ENCODE measurements at places on chromosomes 11 and 22.

GRCh38 chr11:76074148-76075095, 131.9 kb downstream of the WNT11 start:
- DNase-seq: no peak

DNA sequence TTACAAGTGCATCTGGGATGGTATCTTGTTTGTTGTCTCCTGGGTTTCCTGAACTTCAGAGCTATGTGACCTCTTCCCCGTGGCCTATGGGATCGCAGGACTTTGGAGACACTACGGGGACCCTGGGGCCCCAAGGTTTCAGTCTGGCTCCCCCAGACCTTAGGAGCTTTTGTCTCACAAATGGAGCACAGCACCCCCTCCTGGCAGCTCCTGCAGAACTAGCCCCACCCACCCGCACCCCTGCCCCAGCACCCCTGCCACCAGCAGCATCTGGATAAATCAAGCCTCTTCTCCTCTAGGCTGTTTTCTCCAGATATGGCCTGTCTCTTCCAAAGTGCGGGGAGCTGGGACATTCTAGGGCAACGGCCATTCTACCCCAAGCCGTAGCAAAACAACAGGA, 10.4 kb downstream of the RCOR2 start:
- no peak for DNase-seq

DNA sequence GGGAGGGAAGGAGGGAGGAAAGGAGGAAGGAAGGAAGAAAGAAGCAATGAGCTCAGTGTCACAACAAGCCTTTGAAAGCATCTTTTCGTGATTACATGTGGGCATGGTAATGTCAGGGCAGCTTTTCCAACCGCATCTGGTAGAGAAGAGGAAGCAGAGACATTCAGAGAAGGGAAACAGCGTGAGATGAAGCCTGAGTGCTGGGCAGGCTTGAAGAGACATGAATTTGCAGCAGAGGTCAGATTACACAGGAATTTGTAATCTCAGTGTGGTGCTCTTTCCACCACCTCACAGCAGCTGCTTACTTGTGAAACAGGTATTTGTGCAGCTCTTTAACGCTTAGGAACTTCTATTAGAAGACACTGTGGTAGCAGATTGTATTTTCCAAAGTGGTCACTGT, 289.5 kb upstream of the C11orf87 start:
- no peak for DNase-seq

DNA sequence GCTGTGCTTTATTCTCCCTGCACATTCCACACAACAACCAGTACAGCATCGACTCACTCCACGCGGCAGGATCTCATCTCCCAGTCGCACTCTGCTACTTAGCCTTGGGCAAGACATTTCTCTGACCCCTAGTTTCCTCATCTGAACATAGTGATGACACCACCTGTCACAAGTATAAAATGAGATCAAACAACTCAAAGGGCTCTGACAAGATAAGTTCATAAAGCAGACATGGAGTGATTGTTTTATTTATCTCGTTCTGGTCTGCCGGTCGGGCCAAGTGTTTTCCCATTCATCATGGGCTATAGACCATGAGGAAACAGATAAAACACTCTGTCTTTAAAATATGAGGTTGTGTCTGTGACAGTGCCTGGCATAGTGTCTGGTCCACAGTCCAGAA, 35.0 kb downstream of the DSCAML1 start:
- no peak for DNase-seq

DNA sequence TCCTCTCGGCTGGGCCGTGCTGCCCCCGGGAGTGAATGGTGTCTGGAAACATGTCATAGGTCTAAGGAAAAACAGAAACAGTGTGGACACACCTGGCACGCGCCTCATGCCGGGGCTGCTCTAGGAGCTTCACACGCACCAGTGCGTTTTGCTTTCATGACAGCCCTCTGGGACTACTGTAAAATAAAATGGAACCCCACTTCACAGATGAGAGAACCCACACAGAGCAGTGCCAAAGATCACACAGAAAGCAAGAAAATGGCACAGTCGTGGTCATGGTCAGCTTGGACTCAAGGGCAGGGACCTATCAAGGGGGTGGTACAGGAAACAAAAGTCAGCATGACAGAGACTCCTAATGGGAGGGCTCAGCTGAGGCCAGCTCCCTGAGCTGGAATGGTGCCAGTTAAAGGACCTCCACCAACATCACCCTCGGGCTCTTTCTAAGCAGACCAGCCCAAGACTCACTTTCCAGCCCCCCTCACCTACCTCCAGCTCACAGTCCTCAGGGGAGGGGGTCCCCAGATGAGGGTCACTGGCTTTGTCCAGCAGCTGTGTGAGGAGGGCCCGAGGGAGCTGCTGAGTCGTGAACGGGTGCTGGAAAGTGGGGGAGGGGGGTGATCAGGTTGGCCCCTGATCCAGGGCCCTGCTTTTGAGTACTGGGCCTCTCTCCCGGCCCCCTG, 3.3 kb downstream of the MAP4K2 start:
- no peak for DNase-seq

DNA sequence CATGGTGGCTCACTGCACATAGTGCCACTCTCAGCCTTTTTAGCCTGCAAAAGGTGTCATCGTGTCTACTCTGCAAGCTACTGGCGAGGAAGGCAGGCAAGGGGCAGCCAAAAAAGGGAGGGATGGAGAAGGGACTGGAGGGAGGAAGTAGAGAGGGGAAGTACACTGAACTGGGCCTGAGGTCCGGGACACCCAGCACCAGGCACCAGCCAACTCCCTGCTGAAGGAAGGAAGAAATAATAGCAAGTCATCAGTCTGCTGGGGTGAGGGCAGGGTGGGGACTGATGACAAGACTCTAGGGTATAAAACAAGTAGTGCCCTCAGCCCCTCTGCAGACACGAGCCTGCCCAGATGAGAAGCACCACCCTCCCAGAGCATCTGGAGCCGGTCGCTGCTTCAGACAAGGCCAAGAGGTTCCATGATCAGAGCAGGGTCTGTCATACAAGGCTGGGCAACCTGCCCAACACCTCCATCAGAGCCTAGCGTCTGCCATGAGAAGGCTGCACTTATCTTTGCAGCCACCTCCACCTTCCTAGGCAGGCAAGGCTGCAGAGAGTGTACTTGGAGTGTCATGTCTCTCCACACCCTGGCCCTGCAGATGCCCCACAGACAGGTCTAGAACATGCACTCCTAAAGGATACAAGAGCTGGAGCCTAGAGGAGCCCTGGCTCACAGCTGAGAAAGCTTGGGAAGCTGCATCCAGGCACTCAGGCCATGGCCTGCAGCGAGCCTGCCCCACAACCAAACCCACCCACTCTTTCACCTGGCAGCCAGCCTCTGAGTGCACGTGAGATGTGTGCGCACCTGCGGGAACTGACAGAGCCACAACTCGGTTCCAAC, 9.0 kb upstream of the COMT start:
- no peak for DNase-seq

GRCh38 chr22:35896111-35896705, 132.4 kb downstream of the RBFOX2 start:
- no peak for DNase-seq
